ENCODE measurements at places on chromosomes 2 and 18.
A peak's percentile ranks its signal among the peaks of the same experiment; 100 is the strongest.

GRCh38 chr18:8794156-8794933, 89.0 kb downstream of the MTCL1 start:
- DNase-seq: no peak

DNA sequence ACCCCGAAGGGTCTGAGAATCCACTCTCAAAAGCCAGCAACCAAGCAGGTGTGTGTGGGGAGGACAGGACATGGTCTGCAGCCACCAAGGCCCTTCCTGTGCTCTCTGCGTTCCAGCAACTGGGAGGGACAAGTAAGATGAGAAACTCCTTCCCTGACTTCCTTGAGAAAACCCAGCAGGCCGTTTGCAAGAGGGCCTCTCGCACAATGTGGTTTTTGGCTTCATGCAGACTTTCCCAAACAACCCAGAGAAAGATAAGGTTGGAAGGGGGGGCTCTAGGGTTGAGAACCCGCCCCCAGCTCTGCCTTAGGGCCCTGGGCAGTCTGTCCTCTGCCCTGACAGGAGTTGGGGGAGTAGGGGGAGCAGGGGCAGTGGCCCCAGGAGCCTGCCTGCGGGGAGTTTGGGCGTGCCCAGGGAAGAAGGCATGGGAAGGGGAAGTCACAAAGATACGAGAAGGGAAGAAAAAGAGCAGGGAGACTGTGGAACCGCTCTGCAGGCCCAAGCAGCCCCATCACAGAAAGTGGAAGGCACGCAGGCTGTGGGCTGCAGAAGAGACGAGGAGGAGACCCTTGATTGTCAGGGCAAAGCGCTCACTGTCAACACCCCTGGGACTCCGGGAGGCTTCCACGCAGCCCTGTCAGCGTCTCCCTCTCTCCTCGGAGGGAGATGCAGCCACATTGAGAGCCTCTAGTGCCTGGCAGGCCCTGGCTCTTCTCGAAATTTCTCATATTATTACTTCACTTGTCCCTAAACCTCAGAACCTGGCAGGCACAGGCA, 99.8 kb downstream of the SMAD7 start:
- DNase-seq: peak; percentile 10

GRCh38 chr2:77294474-77294873, 227.7 kb downstream of the LRRTM4 start:
- DNase-seq: peak; percentile 66

- no peak for DNase-seq
Measured at GRCh38 chr2:225171350-225171749, 129.1 kb upstream of the DOCK10 start.

DNA sequence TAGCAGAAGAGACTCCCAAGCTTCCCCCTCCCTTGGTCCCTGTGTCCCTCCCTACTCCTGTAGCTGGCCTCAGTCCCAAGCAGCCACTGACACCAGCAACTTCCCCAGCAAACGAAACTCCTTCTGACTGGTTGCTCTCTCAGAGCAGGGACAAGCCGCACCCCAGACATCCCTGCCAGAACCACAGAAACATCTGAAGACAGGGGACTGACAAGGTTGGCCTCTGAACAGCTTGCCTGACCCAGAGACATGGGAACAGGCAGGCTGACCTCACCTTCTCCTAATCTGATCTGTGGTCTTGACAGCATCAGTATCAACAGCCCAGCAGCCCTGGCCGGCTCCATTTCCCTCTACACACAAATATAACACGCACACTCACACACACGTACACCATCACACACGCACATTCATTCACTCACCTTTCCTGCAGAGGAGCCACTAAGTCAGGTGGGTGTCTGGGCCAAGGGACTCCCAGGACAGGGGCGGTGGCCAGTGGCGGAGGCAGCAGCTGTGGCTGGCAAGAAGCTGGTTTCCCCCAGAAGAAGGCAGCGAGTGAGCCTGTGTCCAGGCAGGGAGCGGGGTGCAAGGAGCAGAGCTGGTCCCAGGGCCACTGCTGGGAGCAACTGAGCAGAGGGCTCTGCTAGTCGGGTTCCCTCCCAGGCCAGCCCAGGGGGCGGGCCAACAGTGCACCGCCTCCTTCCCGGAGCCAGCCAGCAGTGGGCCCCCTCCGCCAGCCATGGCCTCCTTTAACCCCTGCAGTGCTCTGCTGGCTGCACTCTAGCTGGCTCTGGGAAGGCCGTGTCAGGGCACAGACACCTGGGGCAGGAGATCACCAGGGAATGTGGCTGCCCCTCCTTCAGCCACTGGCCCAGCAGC, 59.1 kb downstream of the TNS1 start:
- DNase-seq: peak; percentile 44

- no peak for DNase-seq
Measured at GRCh38 chr2:76985387-76986136, 536.6 kb downstream of the LRRTM4 start.

DNA sequence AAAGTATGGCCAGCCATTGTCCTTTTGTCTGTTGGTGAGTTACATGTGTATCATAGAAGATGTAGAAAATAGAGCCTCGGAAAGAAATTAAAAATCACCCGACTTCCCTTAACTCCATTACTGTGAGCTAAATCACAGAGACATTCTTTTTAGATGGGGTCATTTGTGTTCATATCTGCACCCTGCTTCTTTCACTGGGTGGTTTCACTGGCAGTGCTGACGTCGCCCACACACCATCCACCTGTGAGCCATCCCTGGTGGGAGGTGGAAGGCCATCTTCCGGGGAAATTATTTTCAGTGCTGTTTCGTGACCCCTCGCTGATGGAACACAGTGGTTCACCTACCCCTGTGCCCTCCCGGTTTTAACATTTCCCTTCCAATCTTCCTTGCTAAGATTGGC, 21.2 kb downstream of the SH3BP4 start:
- no peak for DNase-seq

GRCh38 chr2:157523270-157524247, 79.7 kb upstream of the CYTIP start:
- DNase-seq: no peak

GRCh38 chr2:124804014-124804940, 779.2 kb downstream of the CNTNAP5 start:
- peak; percentile 7 for DNase-seq

DNA sequence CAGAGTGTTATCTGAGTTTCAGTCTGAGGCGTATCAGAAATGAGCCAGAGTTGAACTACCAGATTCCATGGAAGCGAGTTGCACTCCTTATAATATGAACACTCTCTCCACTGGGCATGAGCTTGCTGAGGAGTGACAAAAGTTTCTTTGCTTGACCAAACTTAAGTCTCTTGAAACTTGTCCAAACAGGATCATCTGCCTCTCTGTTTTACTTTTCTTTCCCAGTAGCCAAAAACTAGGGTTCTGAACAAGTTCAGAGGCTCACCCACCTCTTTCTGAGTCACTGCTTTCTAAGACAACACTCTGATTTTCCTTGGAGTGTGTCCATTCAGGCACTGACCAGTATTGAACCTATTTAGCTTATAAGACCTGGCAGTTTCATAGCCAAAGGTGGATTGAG, 233.2 kb upstream of the TCF4 start:
- DNase-seq: no peak

DNA sequence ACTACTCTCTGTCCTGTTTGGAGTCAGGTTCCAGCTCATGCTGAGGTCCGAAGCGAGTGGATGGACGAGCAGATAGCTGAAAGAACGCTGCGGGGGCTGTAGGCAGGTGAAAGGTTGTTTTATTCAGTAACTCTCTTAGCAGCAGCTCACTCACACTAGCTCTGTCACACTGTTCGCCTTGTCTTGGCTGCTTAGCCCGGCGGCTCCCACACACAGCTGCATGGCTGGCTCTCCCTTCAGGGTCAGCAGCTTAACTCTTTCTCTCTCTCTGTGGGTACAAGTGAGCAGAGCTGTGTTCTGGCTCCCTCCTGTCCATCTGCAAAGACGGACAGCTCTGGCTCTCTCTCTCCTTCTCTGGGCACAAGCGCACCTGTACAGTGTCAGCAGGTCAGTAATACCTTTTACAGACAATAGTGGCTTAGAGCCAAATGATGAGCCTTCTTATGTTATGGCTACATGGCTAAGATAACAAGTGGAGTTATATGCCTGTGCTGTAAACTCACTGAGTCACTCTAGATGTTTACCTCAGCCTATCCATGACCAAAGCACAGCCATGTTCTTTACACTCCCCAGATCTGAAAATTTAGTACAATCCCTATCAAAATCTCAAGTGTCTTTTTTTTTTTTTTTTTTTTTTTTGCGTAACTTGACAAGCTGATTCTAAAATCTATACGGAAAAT, 149.3 kb downstream of the GALNT1 start:
- no peak for DNase-seq
